Thoracic aorta (tissue), 2 donors: ENCODE measurements at places on chromosomes 1 and 21. TPM values are rescaled to one million over a fixed set of nuclear protein-coding genes. Genes with fewer than 3 reads are reported as not detected.

Gene ILDR2
- 0.85 TPM for total RNA-seq

Gene SLC35F3
- total RNA-seq, result not detected

Gene CDA
- 0.92 TPM for total RNA-seq

Gene HENMT1
- total RNA-seq, result 3.4 TPM

Gene LCE3D
- total RNA-seq, result not detected

Gene MAB21L3
- not detected for total RNA-seq

Gene MXRA8
- total RNA-seq, result 239 TPM

Gene TFF3
- total RNA-seq, result not detected

Gene RCC1
- total RNA-seq, result 10.1 TPM

Gene TDRD5
- total RNA-seq, result not detected

Gene HHAT
- 4.6 TPM for total RNA-seq

Gene S100A7
- not detected for total RNA-seq

Gene LIPI
- not detected for total RNA-seq
